Hepatic stellate cell (primary cell): ENCODE measurements at places on chromosomes 1 and 21.

DNA sequence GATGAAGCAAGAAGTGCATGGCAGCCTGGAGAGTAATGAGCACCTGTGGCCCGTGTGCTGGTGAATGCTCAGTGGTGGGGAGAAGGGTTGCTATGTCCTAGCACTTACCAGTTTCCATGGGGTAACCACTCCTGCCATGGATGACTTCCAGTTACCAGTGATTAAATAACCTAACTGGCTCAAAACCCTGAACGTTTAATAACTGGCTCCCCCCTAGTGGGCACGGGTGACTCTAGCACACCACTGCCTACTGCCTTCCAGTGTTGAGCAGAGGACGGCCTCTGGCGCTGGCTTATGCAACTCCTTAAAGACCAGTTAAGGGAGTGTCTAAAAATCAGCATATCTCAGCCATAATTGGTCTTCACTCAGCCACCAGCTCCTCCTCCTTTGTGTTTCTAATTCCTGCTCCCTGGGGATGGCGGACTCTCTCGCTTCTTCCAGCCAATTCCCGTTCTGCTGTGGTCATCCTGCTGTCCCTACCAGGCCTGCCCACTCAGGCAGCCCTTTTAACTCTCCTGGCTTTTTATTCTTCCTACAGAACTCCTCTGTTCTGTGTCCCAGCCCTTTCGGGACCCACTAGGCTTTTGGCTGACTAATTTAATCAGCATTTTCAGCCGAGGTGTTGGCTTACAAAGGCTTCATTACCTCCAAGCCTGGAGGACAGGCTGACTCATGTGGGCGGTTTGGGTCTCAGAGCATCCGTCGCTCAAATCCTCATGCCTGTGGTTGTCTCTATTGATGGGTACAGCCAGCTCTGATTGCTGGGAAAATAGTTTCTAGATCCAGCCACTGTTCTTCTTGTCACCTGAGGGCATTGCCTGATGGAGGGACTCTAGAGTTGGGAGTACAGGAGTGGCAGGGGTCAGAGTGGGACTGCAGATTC lies 332.4 kb downstream of the CAMTA1 start:
- DNase-seq, result peak; percentile 19

DNA sequence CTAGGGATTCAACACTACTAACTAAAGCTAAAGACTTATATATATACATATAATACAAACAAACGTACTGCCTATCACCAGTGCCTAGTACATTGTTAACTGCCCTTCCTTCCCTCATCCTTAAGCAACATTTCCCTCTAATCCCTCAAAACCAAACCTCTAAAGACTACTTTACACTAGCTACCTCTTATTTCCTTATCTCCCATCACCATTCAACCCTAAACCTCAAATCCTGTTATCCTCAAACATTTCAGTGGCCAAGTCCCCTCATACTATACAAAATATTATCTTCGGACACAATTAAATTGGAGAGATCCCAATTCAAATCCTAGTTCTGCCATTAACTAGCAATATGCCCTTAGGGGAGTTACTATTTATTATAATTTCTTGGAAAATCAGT lies 3.7 kb downstream of the SCAF4 start:
- DNase-seq, result no peak

DNA sequence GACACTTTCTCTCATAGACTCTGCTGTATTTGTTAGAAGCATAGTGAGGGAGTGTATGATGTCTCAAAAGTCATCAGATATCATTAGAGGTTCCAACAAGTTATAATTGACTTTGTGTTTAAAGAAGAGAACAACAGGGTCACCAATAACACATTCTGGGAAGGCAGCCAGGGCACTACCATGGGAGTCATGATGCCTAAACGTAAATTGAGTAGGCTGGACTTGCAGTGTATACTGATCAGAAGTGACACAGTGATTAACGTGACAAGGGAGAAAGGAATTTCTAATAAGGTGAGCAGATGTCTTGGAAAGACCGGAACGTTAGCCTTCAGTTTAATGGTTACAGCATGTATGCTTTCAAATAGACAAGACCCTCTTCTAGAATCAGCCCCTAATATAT lies 973.2 kb downstream of the NCAM2 start:
- DNase-seq, result no peak

- no peak for DNase-seq
These were observed 20.2 kb downstream of the DPT start for GRCh38 chr1:168708698-168709404.

DNA sequence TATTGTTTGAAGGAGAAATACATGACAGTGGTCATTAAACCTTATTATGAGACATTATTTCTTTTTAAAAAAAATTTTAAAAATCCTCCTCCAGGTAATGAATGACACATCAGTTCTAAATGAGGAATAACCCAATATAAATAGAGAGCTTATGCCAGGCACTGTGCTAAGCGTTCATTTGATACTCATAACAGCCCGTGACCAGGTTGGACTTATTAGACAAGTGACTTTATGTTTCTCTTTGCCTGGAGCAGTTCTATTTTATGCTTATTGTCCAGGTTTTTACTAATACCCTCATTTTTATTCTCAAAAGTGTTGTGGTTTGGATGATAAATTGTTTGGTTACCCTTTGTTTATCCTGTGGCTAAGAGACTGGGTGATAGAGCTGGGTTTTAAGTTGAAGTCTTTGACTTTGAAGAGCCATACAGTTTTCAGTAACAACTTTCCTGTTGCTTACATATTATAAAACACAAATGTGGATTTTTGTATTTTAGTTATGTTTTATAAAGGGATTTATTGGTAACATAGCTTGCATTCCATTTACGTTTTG lies 84.2 kb downstream of the RABGAP1L start:
- no peak for DNase-seq

DNA sequence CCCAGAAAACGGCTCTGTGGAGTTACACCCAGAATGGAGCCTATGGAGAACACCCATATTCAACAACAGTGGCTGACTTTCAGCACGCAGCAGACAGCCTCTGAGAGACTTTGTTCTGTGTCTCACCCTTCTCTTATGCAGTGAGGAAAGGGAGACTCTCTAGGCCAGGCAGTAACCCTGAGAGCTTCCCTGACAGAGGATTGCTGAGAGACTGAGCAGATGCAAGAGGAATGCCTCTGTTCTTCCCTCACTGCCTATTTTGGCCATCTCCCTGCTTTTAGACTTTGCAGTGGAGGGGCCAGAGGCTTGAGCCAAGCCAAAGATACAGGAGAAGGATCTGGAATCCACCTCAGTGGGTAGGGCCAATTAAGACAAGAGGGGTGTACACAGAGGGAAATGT lies 41.8 kb upstream of the SLC16A1 start:
- DNase-seq, result no peak

- DNase-seq, result no peak
These were observed 8.8 kb upstream of the CLCA4 start for GRCh38 chr1:86537928-86538695.

DNA sequence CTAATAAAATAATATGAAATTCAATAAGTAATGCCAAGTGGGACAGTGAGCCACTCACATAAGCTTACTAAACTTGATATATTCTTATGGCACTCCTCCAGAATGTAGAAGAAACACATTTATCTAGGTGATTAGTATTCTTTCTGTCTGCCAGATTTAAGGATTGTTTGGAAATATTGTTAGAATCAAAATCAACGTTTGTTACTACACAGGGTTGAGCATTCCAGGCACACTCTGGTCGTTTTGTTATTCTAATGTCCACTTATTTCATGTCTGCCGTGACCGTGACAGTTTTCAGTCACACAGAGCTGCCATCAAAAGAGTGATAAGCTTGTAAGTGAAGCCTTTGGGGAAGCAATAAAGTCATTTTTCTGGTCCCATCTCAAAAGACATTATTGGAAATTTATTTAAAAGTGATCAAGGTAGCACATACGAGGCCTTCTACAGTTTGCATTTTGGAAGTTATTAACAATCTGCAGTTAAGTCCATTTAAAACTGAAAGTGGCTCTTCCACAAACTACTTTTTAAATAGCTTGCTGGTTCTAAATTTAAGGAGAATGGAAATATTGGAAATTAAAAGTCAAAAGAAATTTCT lies 38.0 kb downstream of the NFIA start:
- DNase-seq, result no peak

DNA sequence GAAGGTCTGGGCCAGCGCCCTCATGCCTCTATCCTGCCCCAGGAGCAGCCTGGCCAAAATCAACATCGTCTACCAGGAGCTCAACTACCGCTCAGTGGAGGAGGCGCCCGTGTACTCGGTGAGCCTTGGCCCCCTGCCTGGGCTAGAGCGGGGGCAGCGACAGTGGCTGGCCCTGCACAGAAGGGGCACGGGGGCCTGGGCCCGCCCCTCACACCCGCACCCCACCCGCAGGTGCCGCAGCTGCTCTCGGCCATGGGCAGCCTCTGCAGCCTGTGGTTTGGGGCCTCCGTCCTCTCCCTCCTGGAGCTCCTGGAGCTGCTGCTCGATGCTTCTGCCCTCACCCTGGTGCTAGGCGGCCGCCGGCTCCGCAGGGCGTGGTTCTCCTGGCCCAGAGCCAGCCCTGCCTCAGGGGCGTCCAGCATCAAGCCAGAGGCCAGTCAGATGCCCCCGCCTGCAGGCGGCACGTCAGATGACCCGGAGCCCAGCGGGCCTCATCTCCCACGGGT lies 10.8 kb downstream of the SCNN1D start:
- DNase-seq, result no peak

GRCh38 chr21:41564871-41565274 lies 56.9 kb upstream of the TMPRSS2 start:
- DNase-seq, result peak; percentile 23

GRCh38 chr1:20982316-20982715 lies 194.4 kb downstream of the EIF4G3 start:
- DNase-seq, result no peak

- DNase-seq, result peak; percentile 67
These were observed 590 bp downstream of the CNN3 start for GRCh38 chr1:94926126-94926914.

- no peak for DNase-seq
These were observed 4.0 kb downstream of the CAPN2 start for GRCh38 chr1:223716302-223716862.

GRCh38 chr1:12326986-12327385 lies 97.2 kb downstream of the VPS13D start:
- no peak for DNase-seq

GRCh38 chr1:171252482-171252881 lies 4.2 kb downstream of the FMO1 start:
- DNase-seq, result no peak

DNA sequence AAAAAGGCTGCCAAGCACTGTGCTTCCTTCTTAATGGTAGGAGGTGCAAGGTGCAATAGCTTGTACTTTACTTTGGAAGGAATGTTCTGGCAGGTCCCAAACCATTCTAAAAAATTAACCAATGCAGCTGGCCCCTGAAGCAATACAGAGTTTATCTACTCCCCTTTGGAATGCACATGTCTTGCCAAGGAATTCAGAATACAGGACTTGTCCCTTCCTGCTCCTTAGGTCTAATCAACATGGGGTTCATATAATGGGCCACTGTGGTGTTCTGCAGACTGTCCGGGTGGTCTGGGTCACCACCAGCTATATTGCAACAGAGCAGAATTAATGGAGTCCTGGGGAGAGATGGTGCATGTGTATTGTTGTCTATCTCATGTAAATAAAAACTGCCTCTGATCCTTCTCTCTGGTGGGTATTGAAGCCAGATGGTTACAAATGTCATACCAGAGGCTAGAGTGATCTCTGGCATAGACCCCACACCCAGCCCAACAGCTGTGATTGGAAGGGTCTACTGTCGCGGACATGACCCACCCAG lies 112.8 kb downstream of the RIPK4 start:
- DNase-seq, result peak; percentile 75

- DNase-seq, result no peak
These were observed 3.9 kb downstream of the PGD start for GRCh38 chr1:10402729-10403274.
